Activated T-cell treated with anti-CD3 and anti-CD28 coated beads for 48 hours (primary cell): ENCODE measurements at places on chromosomes 12 and 14.

DNA sequence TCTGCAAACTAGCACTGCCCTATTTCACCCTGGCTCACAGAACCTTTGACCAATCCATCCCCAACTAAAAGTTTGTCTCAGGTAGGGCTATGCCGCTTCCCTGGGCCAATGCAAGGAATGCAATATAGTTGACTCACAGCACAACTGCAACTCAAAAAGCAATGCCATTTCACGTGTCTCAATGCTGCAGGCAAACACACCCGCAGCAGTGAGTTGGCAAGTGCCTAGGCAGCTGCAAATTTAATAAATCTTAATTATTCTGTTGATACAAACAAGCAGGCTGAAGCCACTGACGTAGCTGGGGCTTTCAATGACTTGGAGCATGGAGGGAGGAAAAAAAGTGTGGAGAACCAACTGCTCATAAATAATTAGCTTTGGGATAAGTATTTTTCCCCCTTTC is 87.9 kb downstream of the SYNE3 start:
- no peak for DNase-seq

GRCh38 chr12:31867292-31867691 is 91.9 kb upstream of the RESF1 start:
- DNase-seq, result no peak

- DNase-seq, result no peak
Observed at GRCh38 chr12:115267891-115268290, 583.9 kb upstream of the TBX3 start.

GRCh38 chr14:94380225-94381148 is 7.9 kb downstream of the SERPINA1 start:
- no peak for DNase-seq

DNA sequence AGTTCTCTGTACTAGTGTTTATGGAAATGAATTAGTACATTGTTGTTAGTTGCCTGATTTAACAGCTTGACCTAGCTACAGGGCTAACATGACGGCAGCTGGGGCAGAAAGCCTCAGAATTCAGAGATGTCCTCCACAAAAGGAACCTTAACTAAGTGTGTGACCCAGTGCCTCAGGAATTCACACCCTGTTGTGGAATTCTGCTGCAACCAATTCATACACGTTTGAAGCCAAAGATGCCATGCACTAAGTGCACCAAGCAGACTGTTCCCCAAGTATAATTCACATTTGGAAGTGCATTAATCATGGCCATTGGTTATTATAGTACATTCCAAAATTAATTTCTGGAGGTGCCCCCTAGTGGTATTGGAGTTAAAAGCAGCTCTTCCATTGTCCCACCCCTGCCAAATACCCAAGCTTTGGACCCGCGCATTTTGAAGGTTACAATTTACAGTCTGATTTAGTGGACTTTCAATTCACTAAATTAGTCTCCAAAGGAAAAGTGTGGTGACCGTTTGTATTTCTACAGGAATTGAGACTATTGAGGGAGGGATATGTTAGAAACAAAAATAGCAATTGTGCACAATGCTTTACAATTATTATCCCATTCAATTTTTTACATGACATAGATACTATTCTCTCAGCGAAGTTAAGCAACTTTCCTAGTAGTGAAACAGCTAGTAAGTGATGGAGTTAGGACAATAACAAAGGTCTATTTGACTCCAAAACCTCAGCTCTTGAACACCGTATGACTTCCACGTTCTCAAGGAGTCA is 85.9 kb downstream of the PAX9 start:
- no peak for DNase-seq

- DNase-seq, result no peak
Observed at GRCh38 chr12:72511906-72512305, 239.7 kb downstream of the TRHDE start.

GRCh38 chr12:79071498-79071897 is 206.9 kb downstream of the SYT1 start:
- no peak for DNase-seq

GRCh38 chr14:101780887-101781239 is 19.4 kb downstream of the PPP2R5C start:
- DNase-seq, result no peak

GRCh38 chr12:46743456-46743855 is 82.3 kb downstream of the SLC38A4 start:
- DNase-seq, result no peak

DNA sequence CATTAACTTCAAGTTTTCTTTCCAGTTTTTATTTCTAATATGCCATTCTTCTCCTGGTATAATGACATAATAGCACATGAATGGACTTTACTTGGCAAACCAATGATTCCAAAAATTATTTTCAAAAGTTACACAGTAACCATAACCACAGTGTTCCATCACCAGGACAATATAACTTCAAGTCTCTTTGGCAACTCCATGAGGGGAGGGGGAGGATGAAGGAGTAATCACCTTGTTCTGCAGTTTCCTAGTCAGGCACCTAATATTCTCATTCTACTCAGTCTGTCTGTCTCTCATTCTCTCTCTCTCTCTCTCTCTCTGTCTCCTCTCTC is 66.6 kb downstream of the BTG1 start:
- DNase-seq, result no peak

GRCh38 chr12:718756-719102 is 33.6 kb upstream of the WNK1 start:
- no peak for DNase-seq
